ENCODE measurements at places on chromosomes 12 and 14. TPM values are rescaled to one million over a fixed set of nuclear protein-coding genes. Genes with fewer than 3 reads are reported as not detected.

- H3K27ac ChIP-seq = no peak overlapping the region
- no peaks in the 10 kb centered on the region for H3K36me3 ChIP-seq
- no peaks in the 10 kb centered on the region for H3K27me3 ChIP-seq
- peaks cover 2% of the 10 kb centered on the region for H3K4me1 ChIP-seq
- DNase-seq = no peak
Observed at GRCh38 chr14:55433880-55434804, 6.3 kb downstream of the TBPL2 start.

- peaks cover 13% of the 10 kb centered on the region for H3K27me3 ChIP-seq
- no peaks in the 10 kb centered on the region for H3K4me1 ChIP-seq
- DNase-seq = no peak
- peak overlapping the region; percentile 90 for H3K4me3 ChIP-seq
- H3K27ac ChIP-seq = no peak overlapping the region
Observed at GRCh38 chr14:23285530-23286019, 357 bp downstream of the HOMEZ start.

DNA sequence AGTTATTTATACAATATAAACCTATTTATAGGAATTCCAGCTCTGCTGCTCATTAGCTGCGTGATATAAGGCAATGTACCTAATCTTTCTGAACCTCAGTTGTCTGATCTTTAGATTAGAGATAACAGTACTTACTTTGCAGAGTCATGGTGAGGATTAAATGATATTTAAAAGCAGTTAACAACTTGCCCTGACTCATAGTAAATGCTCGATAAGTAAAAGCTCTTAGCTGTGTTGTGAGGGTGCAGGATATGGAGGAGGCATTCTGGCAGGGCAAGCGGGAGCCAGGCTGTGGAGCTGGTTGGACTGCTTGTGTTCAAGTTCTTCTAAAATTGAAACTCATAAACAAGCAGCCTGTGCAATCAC lies 140.0 kb upstream of the PRICKLE1 start:
- H3K4me1 ChIP-seq = no peaks in the 10 kb centered on the region
- H3K27ac ChIP-seq = no peak overlapping the region
- no peaks in the 10 kb centered on the region for H3K27me3 ChIP-seq
- peaks cover under 1% of the 10 kb centered on the region for H3K36me3 ChIP-seq
- H3K4me3 ChIP-seq = no peak overlapping the region
- no peak for DNase-seq

- no peaks in the 10 kb centered on the region for H3K27me3 ChIP-seq
- H3K4me1 ChIP-seq = no peaks in the 10 kb centered on the region
- H3K4me3 ChIP-seq = no peak overlapping the region
- H3K36me3 ChIP-seq = peaks cover 24% of the 10 kb centered on the region
- no peak for DNase-seq
- no peak overlapping the region for H3K27ac ChIP-seq
Observed at GRCh38 chr12:37543131-37543965, 773.2 kb upstream of the ALG10B start.

- H3K36me3 ChIP-seq = no peaks in the 10 kb centered on the region
- no peak overlapping the region for H3K4me3 ChIP-seq
- H3K27ac ChIP-seq = no peak overlapping the region
- no peak for DNase-seq
- no peaks in the 10 kb centered on the region for H3K27me3 ChIP-seq
Observed at GRCh38 chr12:43842259-43842658, 6.4 kb downstream of the TMEM117 start.

DNA sequence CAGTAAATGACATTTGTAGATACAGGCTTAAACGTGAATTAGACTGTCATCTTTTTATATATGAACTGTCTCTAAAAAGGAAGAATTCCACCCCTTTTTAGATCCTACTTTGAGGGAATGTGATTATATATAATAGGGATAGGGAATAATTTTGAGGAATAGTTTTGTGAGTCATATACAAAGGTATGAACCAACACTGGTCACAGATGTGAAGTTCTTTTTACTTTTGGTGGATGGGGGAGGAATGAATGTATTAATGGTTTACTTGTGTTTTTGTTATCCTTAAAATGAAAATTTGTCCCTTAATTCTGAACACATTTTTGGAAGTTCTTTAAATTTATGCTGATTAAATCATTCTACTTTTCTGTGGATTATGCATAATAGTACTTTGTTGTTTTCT lies 30.4 kb downstream of the FRS2 start:
- H3K27ac ChIP-seq = no peak overlapping the region
- no peaks in the 10 kb centered on the region for H3K4me1 ChIP-seq
- no peak for DNase-seq
- H3K36me3 ChIP-seq = no peaks in the 10 kb centered on the region
- H3K4me3 ChIP-seq = no peak overlapping the region

GRCh38 chr12:58189893-58190292 lies 248.5 kb downstream of the ATP23 start:
- DNase-seq = no peak
- H3K4me3 ChIP-seq = no peak overlapping the region
- H3K27me3 ChIP-seq = no peaks in the 10 kb centered on the region
- 0 out of 2 replicates have a peak, but pooled peaks cover 4% of the 10 kb centered on the region for H3K36me3 ChIP-seq

DNA sequence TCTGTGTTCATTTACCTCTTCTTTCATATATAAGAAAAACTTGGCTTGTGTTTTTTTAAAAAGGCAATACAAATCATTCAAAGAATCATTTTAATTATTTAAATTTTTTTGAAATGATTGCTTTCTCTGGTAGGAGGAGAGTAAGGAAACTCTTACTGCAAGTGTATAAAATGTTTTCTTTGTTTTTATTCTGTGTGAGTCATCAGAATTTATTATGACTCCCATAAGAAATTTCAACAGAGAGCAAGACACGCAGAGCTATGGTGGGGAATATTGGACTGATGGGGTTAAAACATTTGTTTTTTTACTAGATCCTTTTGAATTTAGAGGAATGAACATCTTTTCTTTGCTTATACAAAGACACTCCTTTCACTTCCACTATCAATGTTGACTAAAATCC lies 119.1 kb upstream of the ATXN7L3B start:
- H3K27me3 ChIP-seq = no peaks in the 10 kb centered on the region
- DNase-seq = no peak
- no peaks in the 10 kb centered on the region for H3K4me1 ChIP-seq
- no peak overlapping the region for H3K27ac ChIP-seq

- DNase-seq = no peak
- peak overlapping the region; percentile 8 for H3K27ac ChIP-seq
- no peak overlapping the region for H3K4me3 ChIP-seq
- H3K36me3 ChIP-seq = no peaks in the 10 kb centered on the region
- no peaks in the 10 kb centered on the region for H3K4me1 ChIP-seq
Observed at GRCh38 chr14:29390081-29390832, 537.4 kb downstream of the PRKD1 start.

GRCh38 chr12:67917811-67918210 lies 71.4 kb upstream of the IFNG-AS1 start:
- no peaks in the 10 kb centered on the region for H3K27me3 ChIP-seq
- H3K4me3 ChIP-seq = no peak overlapping the region
- H3K36me3 ChIP-seq = no peaks in the 10 kb centered on the region
- peaks cover 11% of the 10 kb centered on the region for H3K4me1 ChIP-seq
- no peak overlapping the region for H3K27ac ChIP-seq

GRCh38 chr12:19998961-19999804 lies 369.2 kb upstream of the PDE3A start:
- H3K4me3 ChIP-seq = no peak overlapping the region
- H3K36me3 ChIP-seq = no peaks in the 10 kb centered on the region
- H3K27me3 ChIP-seq = no peaks in the 10 kb centered on the region
- no peak for DNase-seq

DNA sequence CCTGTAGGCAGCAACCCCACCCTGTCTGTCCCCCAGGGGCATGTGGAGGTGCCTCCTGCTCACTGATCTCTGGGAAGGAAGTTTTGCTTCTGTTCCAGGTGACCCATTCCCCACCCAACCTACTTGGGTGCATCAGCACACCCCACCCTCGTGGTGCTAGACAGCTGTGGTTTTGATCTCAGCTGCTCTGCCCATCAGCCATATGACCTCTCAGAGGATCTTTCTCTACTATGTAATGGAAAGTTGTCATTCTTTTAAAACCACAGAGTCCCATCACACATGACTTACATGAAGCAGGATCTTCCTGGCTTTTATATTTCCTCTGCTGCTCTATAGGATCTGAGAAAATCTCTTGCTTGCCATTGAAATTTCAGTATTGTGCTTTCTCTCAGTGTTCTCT lies 13.5 kb upstream of the KRT82 start:
- no peaks in the 10 kb centered on the region for H3K36me3 ChIP-seq
- no peaks in the 10 kb centered on the region for H3K27me3 ChIP-seq
- H3K4me1 ChIP-seq = no peaks in the 10 kb centered on the region
- DNase-seq = no peak

DNA sequence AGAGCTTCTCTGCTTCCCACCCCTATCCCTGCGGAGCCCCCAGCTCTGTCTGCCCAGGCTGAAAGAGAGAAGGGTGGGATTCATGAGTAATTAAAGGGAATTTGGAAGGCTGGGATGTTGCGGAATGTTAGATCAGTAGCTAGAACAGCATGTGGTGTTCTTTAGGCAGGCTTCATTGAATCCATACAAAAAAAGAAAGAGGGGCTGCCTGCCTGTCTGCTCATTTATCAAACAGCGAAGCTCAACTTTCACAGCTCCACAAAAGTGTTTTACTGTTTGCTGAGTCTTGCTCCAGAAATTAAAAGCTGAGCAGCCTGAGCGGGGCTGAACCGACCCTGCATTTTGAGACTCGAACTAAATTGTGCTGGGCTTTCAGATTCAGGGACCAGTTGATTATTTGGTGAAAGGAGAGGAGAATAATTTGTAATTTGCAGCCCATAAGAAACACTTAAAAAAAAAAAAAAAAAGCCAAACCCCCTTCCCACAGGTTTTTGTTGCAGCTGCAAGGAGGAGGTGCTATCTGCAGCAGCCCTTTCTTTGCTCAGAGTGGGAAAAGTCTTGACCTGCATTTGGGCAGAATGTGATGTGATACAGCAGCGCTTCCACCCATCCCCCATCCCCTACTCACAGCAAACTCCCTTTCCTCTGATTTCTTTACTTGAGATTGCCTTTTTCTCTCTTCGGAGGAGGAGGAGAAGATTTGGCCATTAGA lies 89.7 kb downstream of the RFX4 start:
- H3K4me3 ChIP-seq = peak overlapping the region; percentile 44
- no peak for DNase-seq
- H3K27me3 ChIP-seq = peaks cover 2% of the 10 kb centered on the region

DNA sequence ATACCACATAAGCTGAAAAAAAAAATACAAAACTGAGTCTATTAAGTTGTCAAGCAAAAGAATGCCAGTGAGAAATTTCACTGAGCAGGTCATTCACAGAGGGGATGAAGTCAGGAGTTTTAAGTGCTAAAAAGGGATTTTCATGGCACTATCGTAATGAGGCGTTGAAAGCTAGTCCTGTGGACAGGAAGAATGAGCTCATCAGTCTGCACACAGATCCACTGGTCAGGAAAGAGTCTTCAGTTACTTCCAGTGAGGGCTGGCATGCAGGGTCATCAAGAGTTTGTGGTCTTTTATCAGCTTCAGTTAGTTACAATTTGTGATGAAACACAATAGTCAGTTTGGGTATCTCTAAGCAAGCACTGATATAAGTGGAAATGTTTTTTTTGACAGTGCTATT lies 88.1 kb upstream of the WSCD2 start:
- H3K27ac ChIP-seq = no peak overlapping the region
- no peak overlapping the region for H3K4me3 ChIP-seq
- 0 out of 2 replicates have a peak, but pooled peaks cover 4% of the 10 kb centered on the region for H3K27me3 ChIP-seq

DNA sequence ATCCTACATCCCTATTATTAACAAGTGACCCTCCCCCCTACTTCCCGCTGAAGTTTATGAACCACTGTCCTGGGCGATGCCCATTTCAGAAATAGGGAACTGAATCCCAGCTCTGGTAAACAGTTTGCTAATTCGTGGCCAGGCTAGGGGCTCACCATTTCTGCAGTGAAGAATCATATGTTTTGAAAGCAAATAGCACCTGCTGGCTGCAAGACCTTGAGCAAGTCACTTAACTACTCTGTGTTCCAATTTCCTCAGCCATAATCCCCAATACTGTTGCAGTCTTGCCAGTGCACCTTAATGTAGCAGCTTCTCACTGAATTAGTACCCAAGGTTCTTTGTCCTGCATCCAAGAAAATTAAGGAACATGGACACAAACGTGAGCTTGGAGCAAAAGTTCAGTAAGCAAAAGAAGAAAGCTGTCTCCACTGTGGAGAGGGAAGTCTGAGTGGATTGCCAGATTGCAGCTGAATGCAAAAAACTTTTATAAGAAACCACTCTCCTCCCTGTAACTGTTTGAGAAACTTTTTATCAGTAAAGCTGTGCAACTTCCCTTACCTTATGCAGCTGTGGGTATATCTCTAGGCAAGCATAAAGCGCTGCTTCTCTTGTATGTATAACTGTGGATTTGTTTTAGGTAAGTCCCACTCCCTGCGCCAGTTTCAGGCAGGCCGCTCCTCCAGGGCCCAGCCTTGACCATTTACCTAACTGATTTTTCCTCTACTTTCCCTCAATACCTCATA lies 824 bp downstream of the OAS1 start:
- DNase-seq = no peak
- H3K4me3 ChIP-seq = no peak overlapping the region
- H3K27ac ChIP-seq = no peak overlapping the region
- H3K4me1 ChIP-seq = no peaks in the 10 kb centered on the region
- H3K27me3 ChIP-seq = no peaks in the 10 kb centered on the region

GRCh38 chr12:184811-185575 lies 29.0 kb downstream of the SLC6A12 start:
- H3K36me3 ChIP-seq = 0 out of 2 replicates have a peak, but pooled peaks cover 2% of the 10 kb centered on the region
- DNase-seq = no peak
- no peak overlapping the region for H3K4me3 ChIP-seq
- H3K27ac ChIP-seq = no peak overlapping the region
- no peaks in the 10 kb centered on the region for H3K4me1 ChIP-seq

DNA sequence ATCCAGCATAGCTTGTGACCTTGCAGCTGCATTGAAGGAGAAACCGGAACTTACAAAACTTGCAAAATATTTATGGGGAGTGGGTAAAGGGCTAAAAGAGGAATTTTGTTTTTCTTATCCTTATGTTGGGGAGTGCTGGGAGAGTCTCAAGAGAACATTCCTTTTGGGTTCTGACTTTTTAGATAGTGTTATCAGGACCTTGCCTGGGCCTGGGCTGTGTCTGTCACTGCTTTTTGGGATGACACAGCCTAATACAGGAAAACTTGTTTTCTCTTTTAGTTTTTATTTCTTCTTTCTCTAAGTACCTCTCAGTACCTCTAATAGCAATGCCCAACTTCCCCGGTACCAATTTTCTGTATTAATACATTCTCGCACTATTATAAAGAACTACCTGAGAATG lies 850.6 kb downstream of the RPS29 start:
- no peaks in the 10 kb centered on the region for H3K4me1 ChIP-seq
- no peak overlapping the region for H3K27ac ChIP-seq
- H3K36me3 ChIP-seq = peaks cover 25% of the 10 kb centered on the region
- no peak for DNase-seq
- H3K27me3 ChIP-seq = no peaks in the 10 kb centered on the region

GRCh38 chr12:114275932-114276785 lies 129.8 kb downstream of the TBX5 start:
- no peak overlapping the region for H3K4me3 ChIP-seq
- peaks cover 28% of the 10 kb centered on the region for H3K4me1 ChIP-seq
- DNase-seq = no peak
- no peaks in the 10 kb centered on the region for H3K36me3 ChIP-seq
- peak overlapping the region; percentile 53 for H3K27ac ChIP-seq
- no peaks in the 10 kb centered on the region for H3K27me3 ChIP-seq

The BICDL1 gene
- 13.8 TPM for total RNA-seq

The KRT85 gene
- total RNA-seq = not detected

The SLC6A12 gene
- 0.20 TPM for total RNA-seq

The SNAPC1 gene
- 7.1 TPM for total RNA-seq

The CDK17 gene
- total RNA-seq = 28.8 TPM

The SRSF5 gene
- total RNA-seq = 389 TPM

The EID3 gene
- 1.2 TPM for total RNA-seq

The TCL1B gene
- total RNA-seq = 3.6 TPM

The PMEL gene
- 71.0 TPM for total RNA-seq

The HOXC9 gene
- not detected for total RNA-seq

The RIPK3 gene
- not detected for total RNA-seq

The PRB2 gene
- total RNA-seq = not detected

The KRT3 gene
- not detected for total RNA-seq

The FOXG1 gene
- total RNA-seq = 0.07 TPM
